ENCODE measurements at places on chromosomes 13 and 19.

GRCh38 chr13:45242070-45242469 is 41.2 kb upstream of the KCTD4 start:
- peak; percentile 45 for DNase-seq

GRCh38 chr13:95679722-95680121 is 2.8 kb downstream of the DNAJC3 start:
- no peak for DNase-seq

DNA sequence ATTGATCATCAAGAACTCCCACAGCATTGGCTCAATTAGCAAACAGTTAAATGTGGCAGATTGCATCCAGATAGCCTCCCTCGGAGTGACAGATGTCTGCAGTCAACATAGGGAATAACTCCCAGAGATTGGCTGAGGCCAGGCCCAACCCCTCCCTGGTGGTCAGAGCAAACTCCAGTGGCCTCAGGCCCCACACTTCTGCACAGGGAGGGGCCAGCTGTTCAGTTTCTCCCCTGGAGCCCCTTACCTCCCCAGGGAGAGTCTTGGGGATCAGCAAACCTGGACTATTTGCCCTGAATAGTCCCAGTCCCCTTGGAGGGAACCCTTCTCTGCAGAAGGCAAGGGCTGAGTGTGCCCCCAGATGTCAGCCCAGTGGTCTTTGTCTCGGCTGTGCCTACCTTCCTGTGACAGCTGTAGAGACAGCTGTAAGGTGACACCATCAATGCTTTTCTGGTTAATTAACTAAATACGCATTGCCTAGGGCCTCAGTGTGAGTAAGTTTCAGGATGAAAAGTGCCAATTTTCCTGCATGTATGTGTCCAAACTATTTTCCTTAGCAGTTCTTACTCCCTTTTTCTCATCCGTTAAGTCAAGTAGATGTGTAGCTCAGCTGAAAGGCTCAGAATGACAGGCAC is 102.7 kb upstream of the UQCRFS1 start:
- DNase-seq, result no peak

DNA sequence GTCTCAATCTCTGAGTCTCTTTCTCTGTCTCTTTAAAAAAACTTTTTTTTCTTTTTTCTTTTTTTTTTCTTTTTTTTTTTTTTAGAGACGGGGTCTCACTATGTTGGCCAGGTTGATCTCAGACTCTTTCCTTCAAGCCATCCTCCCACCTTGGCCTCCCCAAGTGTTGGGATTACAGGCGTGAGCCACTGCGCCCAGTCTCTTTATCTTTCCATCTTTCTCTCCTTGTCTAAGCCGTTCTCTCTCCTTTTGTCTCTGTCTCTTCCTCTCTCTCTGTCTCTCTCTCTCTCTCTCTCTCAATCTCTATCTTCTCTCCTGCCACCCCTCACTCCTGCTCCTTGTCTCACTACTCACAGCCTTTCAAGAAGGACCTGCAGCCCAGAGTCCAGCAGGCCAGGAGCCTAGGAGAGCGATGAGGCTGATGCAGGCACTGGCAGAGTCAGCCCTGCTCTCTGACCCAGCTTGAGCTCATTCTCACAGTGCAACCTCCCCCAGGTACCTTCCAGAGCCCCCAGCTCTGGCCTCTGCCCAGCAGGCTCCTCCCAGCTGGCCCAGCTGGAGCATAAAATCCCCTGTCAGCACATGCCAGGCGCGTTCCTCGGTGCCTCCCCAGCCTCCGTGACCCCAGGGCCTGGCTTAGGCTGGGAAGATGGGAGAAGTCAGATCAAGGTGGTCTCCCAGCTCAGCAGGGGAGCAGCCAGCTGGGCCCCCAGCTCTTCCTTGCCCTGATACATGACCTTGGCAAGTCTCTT is at the start of gene NPHS1:
Gene NPHS1, minus strand, starts transcription at position 476 of the 752 bp plus-strand sequence. CDS start 667 bp downstream, outside the sequence.
- DNase-seq, result no peak

Data from cerebellar cortex (tissue), 1 donor.